ENCODE measurements at places on chromosomes 6 and 20.
A peak's percentile ranks its signal among the peaks of the same experiment; 100 is the strongest.

DNA sequence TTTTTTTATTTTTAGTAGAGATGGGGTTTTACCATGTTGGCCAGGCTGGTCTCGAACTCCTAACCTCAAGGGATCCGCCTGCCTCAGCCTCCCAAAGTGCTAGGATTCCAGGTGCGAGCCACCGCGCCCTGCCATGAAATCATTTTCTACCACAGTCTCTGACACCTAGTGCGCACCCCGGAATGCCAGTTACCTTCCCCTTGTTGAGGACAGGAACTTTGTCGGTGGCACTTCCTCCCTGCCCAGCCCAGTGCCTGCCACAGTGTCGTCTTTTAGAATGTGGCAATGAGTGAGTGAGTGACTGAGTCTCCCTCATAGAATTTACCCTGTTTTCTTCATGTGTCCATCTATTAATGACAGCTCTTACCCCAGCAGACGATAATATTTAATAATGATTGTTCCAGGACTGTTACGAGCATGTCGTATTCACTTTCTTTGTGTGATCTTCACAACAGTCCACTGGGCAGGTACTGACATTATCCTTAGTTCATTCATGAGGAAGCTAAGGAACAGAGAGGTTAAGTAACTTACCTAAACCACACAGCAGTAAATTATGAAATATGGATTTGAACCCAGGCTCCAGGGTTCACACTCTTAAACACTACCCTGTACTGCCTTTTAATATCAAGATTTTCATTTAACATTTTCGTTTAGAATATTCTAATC, 1.8 kb downstream of the OSBPL2 start:
- DNase-seq = no peak

GRCh38 chr6:12278915-12279314, 11.2 kb upstream of the EDN1 start:
- DNase-seq = peak; percentile 46

DNA sequence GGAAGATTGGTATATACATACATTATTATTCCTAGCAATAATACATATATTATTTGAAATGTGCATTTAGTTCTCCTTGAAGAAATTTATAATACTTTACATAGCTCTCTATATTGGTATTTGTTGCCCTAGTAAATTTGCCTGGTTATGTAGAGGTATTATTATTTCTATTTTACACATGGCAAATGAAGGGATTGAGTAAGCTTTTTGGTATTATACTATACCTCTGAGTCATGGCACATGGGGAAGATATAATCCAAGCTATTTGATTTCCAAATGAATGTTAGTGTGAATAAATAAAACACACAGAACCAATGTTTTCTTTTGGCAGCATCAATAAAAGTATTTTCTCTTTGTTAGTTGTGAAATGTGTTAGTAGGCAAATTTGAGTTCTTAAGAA, 409.6 kb upstream of the SLC35B3 start:
- DNase-seq = no peak

GRCh38 chr20:15248618-15249395, 911.4 kb upstream of the FLRT3 start:
- no peak for DNase-seq

DNA sequence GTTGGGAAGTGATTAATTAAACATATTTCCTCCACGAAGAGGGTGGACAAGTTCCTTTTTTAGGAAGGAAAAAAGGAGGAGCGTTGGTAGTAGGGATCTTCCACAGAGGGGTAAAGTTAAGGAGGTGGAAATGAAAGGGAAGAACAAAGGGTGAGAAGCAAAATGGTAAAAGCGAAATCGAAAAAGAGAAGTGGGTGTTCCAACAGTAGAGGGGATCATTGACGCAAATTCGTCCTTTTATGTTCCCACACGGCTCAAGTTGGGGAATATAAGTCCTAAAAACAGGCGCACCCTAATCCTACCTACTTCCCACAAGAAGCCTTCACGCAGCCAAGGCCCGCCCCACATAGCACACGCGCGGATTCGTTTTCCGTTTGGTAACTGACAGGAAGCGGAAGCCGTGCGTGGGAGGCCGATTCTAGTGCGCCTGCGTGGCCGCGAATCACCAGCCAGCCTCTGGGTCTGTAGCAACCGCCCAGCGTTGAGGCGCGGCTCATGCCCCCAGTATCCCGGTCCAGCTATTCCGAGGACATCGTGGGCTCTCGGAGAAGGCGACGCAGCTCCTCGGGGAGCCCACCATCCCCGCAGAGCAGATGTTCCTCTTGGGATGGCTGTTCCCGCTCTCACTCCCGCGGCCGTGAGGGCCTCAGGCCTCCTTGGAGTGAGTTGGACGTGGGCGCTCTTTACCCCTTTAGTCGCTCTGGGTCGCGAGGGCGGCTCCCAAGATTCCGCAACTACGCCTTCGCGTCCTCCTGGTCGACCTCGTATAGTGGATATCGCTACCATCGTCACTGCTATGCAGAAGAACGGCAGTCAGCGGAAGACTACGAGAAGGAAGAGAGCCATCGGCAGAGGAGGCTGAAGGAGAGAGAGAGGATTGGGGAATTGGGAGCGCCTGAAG, at the start of gene NKAPL:
TSS of gene NKAPL (plus strand) at position 421 of the 901 bp plus-strand sequence. CDS start at position 496, 75 bp downstream.
- DNase-seq = no peak

GRCh38 chr6:111845441-111845871, 27.8 kb downstream of the FYN start:
- no peak for DNase-seq

DNA sequence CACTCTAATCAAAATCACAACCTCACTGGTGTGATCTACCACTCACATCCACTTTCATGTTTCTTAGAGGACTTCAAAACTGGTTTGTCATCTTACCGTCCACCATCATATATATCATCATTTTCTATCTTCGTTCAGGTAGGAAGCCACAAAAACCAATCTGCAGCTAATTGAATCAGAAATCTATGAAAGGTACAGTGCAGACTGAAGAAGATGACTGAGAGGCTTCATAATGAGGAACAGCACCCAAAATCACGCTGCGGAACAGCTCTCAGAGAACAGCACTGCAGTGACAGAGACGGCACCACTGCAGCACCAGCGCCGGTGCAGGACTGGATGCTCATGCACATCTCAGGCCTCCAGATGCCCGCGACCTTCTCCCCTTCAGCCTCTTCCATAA, 13.0 kb downstream of the GMDS start:
- DNase-seq = no peak

- no peak for DNase-seq
Measured at GRCh38 chr6:72850469-72850868, 228.6 kb downstream of the KCNQ5 start.

GRCh38 chr20:24378661-24379483, 90.6 kb upstream of the SYNDIG1 start:
- no peak for DNase-seq

GRCh38 chr20:4808872-4809271, 87.2 kb downstream of the PRND start:
- no peak for DNase-seq

DNA sequence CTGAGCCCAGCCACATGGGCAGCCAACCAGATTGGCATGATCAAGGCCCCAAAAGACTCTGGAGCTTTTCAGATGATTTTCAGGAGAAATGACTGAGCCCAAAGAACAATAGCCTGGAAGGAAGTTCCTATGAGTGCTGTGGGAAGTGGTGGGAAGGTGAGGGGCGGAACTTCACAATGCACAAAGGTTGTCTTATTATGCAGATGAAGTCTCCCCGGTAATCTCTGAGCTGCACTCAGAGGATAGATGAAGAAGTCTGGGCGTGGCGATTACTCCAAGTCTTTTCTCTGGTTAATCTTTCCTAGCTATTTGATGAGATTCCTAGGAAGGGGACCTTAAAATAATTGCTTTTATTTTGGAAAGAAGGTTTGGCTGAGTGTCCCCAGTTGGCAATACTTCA, 36.9 kb downstream of the LBP start:
- DNase-seq = no peak

GRCh38 chr6:1589208-1589607, 20.5 kb upstream of the FOXC1 start:
- no peak for DNase-seq

- peak; percentile 97 for DNase-seq
Measured at GRCh38 chr6:1917626-1918371, 308.1 kb downstream of the FOXC1 start.

DNA sequence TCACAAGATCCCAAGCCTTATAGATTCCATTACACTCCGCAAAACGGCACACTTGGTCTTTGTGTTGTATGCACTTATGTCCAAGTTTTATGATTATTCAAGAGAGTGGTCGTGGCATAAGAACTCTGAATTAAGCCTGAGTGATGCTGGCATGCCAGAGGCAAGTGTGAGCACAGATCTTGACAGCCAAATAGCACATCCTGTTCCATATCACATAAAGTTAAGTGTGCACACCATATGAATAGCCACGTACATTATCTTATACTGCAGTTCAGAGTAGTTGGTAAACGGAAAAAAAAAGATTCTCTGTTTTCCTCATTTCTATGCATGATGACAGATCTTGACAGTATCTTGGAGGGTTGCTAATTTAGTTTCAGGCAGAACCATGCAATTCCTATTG, 727.3 kb upstream of the FLRT3 start:
- DNase-seq = no peak

DNA sequence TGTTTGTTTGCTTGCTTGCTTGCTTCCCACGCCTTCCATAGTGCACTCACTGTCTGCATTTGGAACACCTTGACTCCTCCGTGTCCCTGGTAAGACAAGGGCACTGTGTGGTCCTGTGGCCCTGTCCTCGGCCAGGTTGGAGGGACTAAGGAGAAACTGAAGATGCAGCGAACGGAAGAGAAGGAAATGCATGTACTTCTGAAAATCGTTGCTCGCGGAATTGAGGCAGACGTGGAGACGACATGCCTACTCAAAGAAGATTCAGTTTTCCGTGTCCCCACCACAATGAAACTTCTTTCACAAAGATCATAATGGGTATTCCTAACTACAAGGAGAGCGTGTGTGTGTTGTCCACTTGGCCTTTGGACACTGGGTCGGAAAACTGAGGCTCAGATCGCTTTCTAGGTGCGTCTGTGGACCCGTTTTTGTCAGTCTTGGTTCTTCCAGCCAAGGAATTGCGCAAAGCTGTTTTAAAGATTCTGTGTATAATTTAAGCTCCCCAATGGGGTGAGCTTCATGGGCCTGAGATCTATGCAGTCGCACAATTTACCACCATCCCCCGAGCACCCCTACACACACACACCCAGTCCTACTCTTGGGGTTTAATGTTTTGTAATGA, 120.4 kb upstream of the ZNF184 start:
- DNase-seq = no peak

DNA sequence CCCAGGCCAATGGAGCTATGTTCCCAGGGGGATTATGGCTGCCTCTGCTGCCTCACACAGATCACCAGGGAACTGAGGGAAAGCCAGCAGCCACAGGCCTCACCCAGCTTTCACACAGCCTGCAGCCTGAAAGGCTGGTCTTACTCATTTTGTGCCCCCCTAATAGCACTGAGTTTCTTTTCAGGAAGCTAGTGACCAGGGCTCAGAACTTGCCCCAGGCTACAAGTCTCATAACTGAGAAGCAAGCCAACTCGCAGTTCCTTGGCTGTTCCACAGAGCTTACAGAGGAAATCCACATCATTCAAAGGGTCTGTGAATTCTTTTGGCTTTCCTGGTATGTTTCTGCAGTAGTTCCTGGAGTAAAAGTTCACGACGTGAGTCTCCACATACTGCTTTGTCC, 524.8 kb upstream of the GJE1 start:
- no peak for DNase-seq

DNA sequence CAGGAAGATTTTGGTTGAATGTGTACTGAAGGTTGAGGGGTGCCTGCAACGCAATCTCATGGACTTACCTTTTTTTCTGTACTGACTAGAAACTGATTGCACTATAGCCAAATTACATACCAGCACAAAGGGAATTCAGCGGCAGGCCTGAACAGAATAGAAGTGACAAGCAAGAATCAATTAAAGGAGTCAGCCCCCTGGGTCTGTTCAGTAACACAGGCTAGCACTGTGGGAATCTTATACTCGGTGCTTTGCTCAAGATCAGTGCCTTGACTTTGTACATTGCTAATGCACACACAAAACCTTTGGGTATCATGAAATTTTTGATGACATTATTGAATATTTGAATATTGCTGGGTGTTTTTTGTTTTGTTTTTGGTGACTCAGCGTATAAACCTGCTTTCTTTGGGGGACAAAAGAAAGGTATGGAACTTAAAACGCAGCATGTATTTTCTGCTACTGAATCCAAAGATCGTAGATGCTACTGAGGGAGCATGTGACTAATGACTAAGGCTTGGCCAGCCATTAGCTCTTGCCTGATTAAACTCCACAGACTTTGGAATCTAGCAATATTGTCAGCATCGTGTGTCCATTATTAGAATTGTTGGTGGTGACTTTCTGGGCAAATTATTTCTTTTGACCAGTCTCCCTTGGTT, 236.6 kb downstream of the ARID1B start:
- DNase-seq = no peak

GRCh38 chr6:1371933-1372332, 17.4 kb upstream of the FOXF2 start:
- DNase-seq = no peak

GRCh38 chr6:16157492-16157891, 28.6 kb downstream of the MYLIP start:
- no peak for DNase-seq

DNA sequence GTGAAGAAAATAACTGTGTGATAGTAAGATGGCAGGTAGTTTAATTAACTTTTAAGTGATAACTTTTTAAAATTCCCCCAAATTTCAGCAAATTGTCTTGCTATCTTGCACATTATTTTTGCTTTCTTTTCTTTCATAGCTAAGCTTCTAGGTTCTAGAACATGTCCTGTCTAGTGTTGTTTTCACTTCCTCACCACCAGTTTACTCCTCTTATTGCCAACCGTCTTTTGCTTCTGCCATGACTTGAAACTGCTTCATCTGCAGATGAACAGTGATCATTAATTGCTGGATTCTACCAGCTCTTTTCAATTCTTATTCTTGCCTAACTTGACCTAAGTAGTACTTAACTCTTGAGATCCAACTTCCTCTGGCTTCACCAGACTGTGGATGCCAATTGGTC, 137.8 kb downstream of the CENPW start:
- no peak for DNase-seq

DNA sequence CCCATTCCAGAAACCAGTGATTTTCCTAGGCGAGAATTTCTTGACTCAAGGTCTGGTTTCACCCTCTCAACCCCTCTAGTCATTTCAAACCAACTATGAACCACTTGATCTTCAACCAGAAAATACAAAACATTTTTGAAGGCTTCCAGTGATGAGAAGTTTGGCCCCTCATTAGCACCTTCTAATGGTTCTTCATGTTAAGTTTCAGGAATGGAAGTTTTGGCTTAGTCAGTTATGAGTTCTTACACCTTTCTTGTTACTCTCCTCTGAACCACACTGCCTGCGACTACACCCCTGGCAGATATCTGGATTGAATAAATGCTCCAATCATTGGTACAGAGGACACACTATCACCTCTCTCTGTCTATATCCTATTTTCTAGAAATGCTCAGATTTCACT, 67.2 kb downstream of the GJA10 start:
- no peak for DNase-seq

- DNase-seq = peak; percentile 59
Measured at GRCh38 chr20:34628026-34628425, 48.9 kb downstream of the PIGU start.

GRCh38 chr6:15841937-15842726, 179.3 kb upstream of the DTNBP1 start:
- DNase-seq = no peak
